Renal cortical epithelial cell (primary cell): ENCODE measurements at places on chromosomes 13 and 19. TPM values are rescaled to one million over a fixed set of nuclear protein-coding genes. Genes with fewer than 3 reads are reported as not detected.

CD209 gene
- 0.15 TPM in 1 of 2 replicates, not detected in the other for total RNA-seq

CTU1 gene
- 6.4 and 7.8 TPM in 2 replicates for total RNA-seq

HPN gene
- 1.2 and 4.2 TPM in 2 replicates for total RNA-seq

BORA gene
- total RNA-seq, result 5.1 and 6.9 TPM in 2 replicates

- DNase-seq, result no peak
Measured at GRCh38 chr13:19158006-19158405, 23.6 kb downstream of the TUBA3C start.

GRCh38 chr19:18262917-18263316 lies 11.3 kb downstream of the IQCN start:
- DNase-seq, result no peak

DNA sequence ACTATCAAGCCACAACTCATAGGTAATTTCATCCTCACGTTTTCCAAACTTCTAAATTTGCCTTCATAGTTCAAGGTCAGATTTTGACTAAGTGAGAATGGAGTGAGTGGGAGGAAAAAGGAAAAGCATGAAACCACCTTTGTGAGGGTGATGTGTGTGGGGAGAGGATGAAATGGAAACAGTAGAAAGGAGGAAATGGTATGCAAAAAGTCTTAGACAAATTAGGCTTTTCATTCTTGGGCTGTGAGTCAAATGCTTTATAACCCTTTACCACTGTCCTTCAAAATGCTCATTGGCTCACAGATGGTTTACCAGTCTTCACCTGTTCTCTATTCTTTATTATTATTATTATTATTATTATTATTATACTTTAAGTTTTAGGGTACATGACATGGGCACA lies 127.2 kb downstream of the RAP2A start:
- DNase-seq, result no peak

DNA sequence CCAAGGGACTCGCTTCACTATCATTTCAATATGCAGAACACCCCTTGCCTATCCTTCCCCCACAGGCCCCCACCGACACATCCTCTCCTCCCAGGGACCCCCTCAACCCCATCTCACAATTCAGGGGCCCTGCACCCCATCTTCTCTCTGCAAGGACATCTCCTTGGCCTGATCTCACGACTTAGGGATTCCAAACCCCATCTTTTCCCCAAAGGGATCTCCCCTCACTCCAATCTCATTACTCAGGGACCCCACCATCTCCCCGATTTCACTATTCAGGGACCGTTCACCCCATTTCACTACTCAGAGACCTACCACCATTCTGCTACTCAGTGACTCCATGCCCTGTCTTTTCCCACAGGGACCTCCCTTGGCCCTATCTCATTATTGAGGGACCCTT lies 1.4 kb downstream of the MAP2K2 start:
- no peak for DNase-seq

GRCh38 chr19:11142528-11143171 lies 12.9 kb downstream of the SPC24 start:
- peak; percentile 87 for DNase-seq

DNA sequence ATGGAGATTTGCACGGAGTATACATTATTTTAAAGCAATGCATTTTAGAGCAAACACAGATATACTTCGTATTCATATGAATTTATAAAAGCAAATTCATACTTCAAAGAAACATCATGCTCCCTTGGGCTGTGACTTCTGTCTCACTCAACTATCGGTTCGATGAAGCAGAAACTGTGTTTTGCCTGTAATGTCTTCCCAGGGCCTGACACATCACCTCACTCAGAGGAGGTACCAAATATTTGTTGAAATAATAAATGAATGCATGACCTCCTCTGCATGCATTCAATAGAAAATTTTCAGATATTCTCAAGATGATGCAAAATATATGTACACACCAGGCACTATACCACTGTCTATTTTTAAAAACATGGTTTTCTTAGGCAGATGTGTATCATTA lies 432.7 kb downstream of the EFNB2 start:
- DNase-seq, result no peak

DNA sequence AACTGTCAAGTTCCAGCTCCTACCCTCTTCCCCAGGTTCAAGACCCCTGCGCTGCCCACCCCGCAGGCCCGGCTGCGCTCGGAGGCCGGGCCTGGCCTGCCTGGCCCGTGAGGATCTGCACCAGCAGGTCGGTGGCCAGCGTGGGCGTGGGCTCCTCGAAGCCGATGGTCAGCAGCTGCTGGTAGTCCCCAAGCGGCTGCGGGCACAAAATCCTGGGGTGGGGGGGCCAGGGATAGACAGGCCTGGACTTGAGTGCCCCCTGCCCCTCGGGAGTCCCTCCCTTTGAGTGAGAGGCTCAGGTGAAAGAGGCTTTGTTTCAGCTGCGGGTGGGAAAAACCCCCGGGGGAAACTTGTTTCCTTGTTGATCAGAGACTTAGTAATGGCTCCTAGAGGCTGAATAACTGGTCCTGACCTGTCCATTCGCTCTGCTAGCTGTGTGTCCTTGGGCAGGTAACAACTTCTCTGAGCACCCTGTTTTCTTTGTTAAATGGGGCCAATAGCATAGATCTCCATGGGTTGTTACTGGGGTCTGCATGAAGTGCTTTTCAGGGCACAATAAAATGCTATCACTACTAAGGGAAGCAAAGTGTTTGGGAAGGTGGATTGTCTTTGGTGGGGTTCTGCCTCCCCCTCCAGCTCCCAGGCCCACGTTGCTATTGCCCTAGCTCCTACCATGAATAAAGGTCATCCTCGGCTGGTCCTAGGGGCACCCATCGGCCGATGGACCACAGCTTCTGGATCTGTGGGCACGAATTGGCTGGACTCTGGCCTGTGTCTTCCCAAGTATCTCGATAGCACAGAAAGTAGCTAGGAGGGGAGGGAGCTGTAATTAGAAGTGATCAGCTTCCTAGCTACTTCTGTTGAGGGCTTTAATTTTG lies 3.5 kb downstream of the C19orf67 start:
- DNase-seq, result no peak

- DNase-seq, result no peak
Measured at GRCh38 chr19:49431330-49431749, 6.2 kb downstream of the GFY start.

DNA sequence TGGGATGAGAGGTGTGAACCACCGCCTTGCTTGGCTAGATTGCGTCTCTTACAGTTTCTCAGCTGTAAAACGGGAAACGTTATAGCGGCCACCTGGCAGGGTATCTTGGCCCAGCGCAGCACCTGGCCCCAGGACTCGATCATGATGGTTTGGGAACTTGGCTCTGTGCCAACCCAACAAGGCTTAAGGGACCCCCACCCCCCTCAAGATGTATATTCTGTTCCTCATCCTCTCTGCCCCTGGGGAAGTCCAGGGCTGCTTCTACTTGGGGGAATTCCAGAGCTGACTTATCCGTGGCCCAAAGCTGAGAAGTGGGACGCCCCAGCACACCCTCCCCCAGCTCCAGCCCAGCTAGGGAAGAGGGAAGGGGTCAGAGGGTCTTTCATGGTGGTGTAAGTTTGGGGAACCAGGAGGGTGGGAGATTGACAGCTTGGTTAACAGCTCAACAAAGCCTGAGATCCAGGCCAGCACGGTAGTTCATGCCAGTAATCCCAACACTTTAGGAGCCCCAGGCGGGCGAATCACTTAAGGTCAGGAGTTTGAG lies 695 bp downstream of the ICAM1 start:
- DNase-seq, result peak; percentile 36

DNA sequence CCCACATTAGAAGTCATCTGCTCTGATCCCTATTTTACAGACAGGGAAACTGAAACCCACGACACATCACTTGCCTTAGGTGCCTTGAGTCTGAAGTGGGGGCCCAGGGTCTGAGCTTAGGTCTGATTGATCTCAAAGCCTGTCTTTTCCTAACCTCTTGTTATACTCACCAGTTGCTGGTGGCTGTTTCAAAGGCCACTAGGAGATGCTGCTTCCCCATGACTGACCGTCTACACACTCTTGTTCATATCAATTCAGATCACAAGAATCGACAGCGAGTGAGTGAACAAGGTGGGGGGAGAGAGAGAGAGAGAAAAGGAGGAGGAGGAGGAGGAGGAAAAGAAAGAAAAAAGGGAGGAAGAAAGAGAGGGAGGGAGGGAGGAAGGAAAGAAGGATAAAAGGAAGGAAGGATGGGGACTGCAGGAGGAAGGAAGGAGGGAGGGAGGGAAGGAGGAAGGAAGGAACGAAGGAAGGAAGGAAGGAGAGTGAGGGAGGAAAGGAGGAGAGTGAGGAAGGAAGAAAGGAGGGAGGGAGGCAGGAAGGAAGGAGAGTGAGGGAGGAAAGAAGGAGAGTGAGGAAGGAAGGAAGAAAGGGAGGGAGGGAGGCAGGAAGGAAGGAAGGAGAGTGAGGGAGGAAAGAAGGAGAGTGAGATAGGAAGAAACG lies 3.3 kb downstream of the OR10H1 start:
- peak; percentile 25 for DNase-seq

DNA sequence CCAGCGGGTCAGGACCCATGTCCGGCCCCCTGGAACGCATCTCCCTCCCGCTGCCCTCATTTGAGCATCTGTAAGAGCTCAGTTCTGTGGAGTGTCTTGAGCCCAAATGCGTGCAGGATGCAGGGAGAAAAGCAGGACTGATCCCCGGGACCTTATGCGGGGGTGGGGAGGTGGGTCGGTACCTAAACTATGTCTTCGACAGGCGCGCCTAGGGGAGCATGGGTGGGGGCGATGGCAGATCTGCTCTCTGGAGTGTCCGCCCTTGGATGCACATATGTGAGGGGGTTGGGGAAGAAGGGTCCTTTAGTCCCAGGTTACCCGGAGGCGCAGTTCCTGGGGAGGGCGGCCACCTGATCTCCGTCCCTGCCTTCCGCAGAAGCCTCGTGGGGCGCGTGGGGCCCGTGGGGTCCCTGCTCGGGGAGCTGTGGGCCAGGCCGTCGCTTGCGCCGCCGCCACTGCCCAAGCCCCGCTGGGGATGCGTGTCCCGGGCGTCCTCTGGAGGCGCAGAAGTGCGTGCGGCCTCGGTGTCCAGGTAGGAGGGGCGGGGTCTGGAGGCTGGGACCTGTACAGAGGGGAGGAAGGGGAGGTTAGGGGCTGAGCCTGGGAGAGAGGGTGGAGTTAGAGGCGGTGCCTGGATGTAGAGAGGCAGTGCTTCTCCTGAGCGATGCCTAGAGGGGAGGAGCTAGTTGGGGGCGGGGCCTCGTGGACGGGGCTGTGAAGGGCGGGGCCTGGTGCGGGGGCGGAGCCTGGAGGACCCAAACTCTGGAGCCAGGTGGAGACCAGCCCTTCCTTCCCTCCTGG lies 2.9 kb downstream of the CILP2 start:
- peak; percentile 26 for DNase-seq

GRCh38 chr13:112893570-112894422 lies 75.2 kb upstream of the MCF2L start:
- DNase-seq, result peak; percentile 78

GRCh38 chr19:17405250-17406045 lies at the start of gene BST2:
Gene BST2 (minus strand): TSS chr19:17405630. CDS start chr19:17405575, 55 bp downstream.
- peak; percentile 93 for DNase-seq

DNA sequence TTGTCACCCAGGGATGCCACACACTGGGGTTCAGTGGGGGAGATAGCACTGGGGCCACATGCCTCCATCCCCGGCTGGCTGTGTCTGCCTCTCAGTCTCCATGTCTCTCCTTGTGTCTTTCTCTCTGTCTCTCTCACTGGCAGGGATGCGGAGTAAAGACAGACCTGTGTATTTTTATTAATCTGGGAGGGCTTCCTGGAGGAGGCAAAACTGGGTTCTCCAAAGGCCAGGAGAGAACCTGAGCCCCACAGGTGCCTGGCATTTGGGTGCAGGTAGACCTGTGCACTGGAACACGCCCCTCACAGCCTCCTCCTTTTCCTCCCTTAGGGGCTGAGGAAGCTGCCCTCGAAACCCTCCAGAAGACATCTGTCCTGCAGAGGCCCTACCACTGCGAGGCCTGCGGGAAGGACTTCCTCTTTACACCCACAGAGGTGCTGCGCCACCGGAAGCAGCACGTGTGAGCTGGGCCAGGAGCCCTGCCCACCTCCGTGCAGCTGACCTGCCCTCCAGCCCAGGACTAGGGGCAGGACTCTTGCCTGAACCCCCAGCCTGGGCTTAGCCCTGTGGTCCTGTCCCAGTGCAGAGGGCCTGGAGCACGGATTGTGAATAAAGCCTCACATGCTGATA lies 32.7 kb downstream of the DHX34 start:
- DNase-seq, result no peak
